Urinary bladder (tissue), 4 donors: ENCODE measurements at places on chromosomes 6 and 20. TPM values are rescaled to one million over a fixed set of nuclear protein-coding genes. Genes with fewer than 3 reads are reported as not detected.

The BPIFA1 gene
- not detected for polyA plus RNA-seq

- no peak for DNase-seq
These were observed 4.2 kb upstream of the CST11 start for GRCh38 chr20:23456873-23457272.

DNA sequence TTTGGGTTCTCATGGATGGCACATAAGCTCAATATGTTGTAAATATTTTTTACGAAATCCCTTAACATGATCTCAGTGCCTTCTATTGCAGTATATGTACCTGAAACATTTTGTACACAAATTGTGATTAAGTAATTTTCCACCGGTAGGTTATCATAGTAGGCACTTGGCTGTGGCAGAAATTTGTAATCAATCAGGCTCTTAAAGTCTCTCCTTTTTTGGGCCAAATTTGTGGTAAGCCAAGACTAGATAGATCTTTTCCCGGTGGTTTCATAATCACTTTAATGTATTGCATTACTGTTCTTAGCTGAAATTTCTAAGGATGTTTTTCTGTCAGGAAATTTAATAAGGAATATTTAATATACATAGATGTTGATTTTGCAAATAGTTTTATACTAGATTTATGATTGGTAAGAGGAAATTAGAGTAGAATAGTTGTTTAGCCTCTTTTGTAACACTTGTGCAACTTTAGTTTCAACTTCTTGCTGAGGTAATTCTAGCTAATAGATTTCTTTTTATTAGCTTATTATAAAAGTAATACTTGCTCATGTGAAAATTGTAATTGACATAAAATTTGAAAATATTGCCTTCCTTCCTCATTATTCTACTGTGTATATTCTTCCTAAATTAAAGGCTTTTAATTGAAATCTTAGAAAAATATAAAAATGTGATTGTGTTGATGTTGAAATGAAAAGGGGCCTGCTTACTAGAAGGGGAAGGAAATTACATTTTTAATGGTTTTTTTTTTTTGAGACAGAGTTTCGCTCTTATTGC is 3.2 kb downstream of the PCMT1 start:
- DNase-seq = no peak

GRCh38 chr6:3471286-3471685 is 14.4 kb upstream of the SLC22A23 start:
- DNase-seq = no peak

The VGLL2 gene
- polyA plus RNA-seq = not detected

DNA sequence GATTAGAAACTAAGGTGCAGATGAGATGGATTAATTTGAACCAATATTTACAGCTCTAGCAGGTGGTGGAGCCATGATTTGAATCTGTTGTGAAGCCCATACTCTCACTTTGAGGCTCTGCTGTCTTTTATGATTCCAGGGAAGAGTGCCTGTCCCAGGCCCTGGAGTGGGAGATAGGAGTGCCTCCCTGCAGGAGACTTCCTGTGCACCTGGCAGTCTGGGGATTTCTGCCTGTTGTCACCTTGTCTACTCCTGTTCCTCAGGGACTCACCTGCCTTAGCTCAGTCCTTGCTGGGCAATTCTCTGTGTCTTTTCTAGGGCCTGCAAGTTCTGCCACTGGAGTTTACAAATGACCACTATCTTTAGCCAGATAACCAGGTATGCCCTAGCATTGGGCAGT is 46.3 kb downstream of the SCAND1 start:
- DNase-seq = no peak

GRCh38 chr20:56001106-56001785 is 4.1 kb downstream of the CBLN4 start:
- DNase-seq = no peak

- DNase-seq = no peak
These were observed 13.4 kb downstream of the NAPB start for GRCh38 chr20:23407781-23408464.

DNA sequence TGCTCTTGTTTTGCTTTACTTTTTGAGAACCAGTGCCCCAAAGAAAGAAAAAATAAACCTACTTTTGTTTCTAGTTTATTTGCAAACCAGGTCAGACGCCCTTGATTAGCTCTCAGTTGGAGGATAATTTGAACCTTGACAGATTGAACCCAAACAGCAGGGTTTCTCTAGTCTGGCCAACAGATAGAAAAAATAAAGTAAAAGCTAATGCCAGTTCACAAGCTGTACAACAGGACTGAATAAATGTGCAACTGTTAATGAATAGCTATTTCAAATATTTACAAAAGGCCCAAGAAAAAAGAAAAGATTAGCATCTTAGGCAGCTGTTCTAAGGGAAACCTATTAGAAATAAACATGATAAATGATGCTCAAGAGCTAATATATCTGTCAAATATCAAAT is 331.8 kb downstream of the CDKAL1 start:
- DNase-seq = no peak

DNA sequence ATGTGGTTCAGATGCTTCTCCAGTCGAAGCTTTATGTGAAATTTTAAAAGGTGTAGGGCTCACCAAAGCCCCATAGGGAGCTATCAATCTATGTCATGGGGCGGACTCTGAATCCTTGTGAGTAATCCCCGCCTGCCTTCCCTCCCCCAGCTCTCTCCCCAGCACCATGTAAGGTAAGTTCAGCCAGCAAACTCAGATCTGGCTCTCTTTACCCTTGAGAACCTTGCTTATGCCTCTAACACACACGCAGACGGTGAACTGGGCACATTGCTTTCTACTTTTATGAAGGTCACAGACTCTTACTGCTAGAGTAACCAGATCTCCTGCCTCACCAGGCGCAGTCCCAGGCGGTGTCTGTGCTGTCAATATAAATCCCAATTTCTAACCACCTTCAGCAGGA is 82.6 kb upstream of the CNKSR3 start:
- no peak for DNase-seq

The RSPO3 gene
- 4.4 TPM for polyA plus RNA-seq

GRCh38 chr6:134619077-134619476 is 301.2 kb upstream of the SGK1 start:
- no peak for DNase-seq

- no peak for DNase-seq
These were observed 62.6 kb upstream of the SMIM8 start for GRCh38 chr6:87259791-87260190.

DNA sequence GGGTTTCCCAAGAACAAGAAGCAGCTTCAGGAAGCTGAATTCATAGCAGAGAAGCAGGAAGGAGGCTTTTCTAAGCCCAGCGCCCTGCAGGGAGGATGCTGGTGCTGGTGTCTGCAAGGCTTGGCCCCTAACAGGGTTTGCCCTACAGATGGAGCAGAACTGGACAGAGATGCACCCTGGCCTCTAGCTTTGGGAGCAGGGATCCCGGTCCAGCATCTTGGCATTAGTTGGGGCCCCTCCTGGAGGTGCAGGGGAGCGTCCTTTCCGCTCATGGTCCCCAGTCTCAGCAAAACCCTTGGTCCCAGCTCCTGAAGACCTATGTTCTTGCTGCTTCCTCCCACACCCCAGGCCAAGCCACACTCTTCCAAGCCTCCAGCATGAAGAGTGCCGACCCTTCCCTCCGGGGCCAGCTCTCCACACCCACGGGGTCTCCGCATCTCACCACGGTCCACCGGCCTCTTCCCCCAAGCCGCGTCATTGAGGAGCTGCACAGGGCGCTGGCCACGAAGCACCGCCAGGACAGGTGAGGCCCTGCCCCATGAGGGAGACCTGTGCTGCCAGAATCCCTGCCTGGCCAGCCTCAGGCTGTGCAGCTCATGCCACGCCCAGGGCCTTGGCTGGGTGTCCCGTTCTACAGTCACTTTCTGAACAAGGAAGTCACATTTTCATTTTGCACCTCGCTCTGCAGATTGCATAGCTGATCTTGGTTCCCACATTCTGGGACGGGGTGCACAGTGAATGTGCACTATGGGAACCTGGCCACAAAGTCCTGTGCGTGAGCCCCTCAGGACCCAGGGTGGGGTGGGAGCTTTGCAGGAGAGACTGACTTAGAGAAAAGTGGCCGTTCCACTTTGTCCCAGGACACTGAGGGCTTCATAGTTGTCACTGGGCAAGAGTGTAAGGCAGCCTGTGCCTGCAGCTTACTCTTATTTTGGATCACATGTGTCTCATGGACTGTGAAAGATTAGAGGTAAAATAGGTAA is 160.2 kb downstream of the SYCP2 start:
- no peak for DNase-seq

GRCh38 chr6:150735341-150735851 is 130.1 kb upstream of the MTHFD1L start:
- DNase-seq = no peak

- no peak for DNase-seq
These were observed 754.0 kb upstream of the ADGRB3 start for GRCh38 chr6:67880939-67881705.

The TIAM2 gene
- 12.1 TPM for polyA plus RNA-seq

GRCh38 chr6:41153451-41153850 is 696 bp downstream of the TREML1 start:
- no peak for DNase-seq

GRCh38 chr6:133855276-133855990 is 33.5 kb upstream of the TCF21 start:
- no peak for DNase-seq

- no peak for DNase-seq
These were observed 25.6 kb downstream of the MANBAL start for GRCh38 chr20:37315021-37315451.

The CD93 gene
- 52.6 TPM for polyA plus RNA-seq

DNA sequence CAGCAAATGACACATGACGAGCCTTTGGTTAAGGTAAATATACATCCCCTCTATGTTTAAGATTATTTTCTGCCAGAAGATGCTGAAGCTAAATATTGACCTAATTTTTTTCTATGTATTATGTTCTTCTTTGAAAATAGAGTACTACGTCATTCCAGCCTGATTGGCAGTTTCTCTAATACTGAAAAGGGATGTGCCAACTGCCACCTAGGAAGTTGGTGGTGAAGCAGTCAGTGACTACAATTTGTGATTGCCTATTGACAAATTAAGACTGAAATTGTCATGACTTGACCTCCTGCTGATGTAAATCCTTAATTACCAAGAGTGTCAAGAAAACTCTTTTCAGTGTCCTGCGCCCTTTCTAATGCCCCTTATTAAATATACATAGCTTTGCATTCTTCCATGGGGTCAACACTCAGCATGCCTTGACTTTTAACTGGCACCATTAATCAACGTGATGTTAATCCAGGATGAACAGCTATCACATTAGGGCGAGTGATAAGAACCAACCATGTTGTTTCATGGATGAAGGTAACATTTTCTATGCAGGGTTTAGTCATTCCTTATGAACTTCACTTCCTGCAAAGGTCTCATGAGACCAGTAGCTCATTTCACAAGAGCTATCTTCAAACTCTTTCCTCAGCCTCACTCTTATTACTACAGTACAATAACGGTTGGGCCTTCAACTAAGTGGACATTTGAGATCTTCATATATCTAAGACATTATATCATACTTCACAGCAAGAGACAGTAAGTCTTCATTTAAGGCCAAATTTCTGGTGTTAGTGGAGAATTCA is 22.5 kb upstream of the SGK1 start:
- no peak for DNase-seq

- DNase-seq = no peak
These were observed 124.1 kb downstream of the RNF144B start for GRCh38 chr6:18511211-18511610.

GRCh38 chr6:1629316-1629715 is 19.6 kb downstream of the FOXC1 start:
- DNase-seq = no peak

- DNase-seq = no peak
These were observed 715.2 kb downstream of the EPM2A start for GRCh38 chr6:145020114-145020513.

- DNase-seq = no peak
These were observed 435 bp downstream of the ZSWIM3 start for GRCh38 chr20:45857882-45858216.

DNA sequence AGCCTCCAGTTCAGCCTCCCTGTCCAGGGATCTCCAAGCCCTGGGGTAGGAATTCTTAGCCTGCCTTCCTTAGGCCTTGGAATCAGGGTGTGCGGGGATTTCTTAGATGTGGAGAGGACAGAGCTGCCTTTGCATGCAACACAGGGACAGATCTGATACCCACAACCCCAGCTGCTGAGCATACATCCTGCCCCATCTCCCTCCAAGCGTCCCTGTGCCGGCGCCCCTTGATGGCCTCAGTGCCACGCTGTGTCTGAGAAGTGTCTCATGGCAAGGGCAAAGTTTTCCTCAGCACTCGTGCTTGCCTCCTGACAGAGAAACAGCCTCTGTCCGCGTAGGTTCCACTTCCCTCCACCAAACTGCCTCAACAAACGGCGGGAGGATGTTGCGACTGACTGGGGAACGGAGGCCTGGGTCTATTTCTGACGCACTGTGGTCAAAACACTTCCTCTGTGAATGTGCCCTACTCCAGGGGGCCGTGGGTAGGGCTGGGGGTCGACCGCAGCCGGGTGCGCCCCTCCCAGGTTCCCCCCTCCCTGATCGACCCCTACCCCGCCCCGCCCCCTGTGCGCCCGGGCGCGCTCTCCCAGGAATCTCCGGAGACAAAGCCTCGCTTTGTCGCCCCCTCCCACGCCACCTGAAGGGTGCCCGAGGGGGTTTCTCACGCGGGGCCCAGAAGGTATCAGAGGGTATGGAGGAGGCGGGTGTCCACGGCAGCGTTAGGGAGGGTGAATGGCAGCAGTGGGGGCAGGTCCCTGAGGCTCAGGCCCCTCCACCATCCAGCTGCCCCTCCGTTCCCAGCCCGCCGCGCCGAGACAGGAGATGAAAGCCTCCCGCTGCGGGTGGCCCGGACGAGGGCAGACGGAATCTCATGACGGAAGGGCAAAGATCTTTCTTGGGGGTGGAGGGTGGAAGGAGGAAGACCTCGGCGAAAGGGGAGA is 806 bp downstream of the MICAL1 start:
- no peak for DNase-seq

DNA sequence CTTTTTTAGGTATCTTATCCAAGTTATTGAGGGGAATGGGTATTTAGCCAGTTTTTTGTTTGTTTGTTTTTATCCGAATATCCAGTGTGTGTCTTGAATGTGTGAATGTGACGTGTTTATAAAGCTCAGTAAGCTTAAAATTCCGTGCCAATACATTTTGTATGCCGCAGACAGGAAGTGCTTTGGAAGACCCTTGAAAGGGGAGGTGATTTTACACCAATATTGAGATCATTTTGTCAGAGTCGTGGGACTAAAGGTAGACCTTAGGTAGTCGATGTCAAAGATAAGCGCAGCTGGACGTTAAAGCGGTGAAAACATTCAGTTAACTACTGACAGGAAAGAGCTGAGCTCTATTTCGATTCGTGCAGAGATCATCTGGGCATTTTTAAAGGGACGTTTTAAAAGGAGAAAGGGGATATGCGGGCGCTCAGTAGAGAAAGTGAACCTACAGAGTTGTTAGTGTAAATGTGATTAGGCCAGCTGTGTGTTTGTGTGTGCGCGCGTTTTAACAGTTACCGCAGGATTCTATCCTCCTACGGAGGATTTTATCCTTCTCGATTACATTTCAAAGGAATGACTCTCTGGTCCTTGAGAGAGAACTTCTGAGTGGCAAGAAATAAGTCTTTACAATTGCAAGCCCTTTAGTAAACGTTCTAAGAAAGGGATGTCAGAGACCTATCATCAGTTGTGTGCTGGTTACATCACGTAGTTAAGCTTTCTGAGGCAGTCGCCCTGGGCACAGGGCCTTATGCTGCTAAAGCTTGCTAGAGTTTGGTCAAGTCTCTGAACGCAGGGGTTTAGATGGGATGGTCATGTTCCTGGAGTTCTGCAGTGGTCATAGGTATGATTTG is 625 bp upstream of the ECHDC1 start:
- peak; percentile 13 for DNase-seq

The BTBD3 gene
- polyA plus RNA-seq = 45.7 TPM
